ENCODE measurements at places on chromosomes 16 and 17. TPM values are rescaled to one million over a fixed set of nuclear protein-coding genes. Genes with fewer than 3 reads are reported as not detected.

- DNase-seq: no peak
Measured at GRCh38 chr16:49464877-49465504, 91.4 kb downstream of the C16orf78 start.

- DNase-seq: peak; percentile 61
Measured at GRCh38 chr16:69195369-69196029, 8.5 kb downstream of the SNTB2 start.

DNA sequence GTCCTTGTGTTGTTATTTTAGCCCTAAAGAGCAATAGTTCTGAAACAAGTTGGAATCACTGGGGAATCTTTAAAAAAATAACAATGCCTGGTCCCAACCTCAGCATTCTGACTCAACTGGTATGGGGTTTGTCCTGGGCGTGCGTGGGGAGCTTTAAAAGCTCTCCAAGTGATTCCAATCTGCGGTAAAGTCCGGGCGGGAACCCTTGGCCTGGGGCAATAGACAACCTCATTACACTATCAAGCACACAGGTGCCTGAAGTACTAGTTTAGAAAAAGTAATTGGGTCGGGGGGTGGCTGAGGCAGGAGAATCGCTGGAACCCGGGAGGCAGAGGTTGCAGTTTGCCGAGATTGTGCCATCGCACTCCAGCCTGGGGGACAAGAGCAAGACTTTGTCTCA lies 4.4 kb downstream of the STX8 start:
- DNase-seq: peak; percentile 38

DNA sequence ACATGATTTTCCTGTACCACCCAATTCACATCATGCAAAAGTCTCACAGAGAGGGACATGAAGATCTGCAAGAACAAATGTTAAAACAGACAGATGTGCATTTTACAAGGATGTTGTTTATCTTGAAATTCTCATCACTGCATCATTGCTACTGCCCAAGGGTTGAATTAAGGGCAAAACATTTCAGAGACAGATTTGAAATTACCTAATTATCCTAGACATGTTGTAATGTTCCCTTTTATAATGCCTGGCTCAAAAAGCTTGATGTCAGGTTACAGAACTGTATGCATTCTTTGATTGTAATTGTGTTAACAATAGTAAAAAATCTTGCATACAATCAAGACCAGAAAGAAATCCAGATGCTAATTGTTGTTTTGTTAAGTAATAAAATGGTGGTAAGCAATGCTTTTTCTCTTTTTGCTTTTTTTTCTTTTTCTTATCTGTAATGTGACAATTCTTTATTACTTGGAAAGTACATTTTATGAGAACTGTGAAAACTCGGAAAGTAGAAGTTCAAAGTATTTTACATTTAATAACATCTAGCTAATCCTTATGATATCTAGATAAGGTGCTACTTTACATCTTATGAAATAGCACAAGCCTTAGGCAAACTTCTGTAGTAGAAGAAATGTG lies 3.6 kb upstream of the DUSP14 start:
- peak; percentile 44 for DNase-seq

Gene UMOD
- total RNA-seq: not detected

Gene ZACN
- total RNA-seq: not detected

Gene HLF
- under 0.01 TPM for total RNA-seq

All from osteoblast (primary cell).